Activated T-cell treated with anti-CD3 and anti-CD28 coated beads, Interleukin-2, amount 50 U/mL, for 48 hours (primary cell): ENCODE measurements at places on chromosomes 2 and 18.

DNA sequence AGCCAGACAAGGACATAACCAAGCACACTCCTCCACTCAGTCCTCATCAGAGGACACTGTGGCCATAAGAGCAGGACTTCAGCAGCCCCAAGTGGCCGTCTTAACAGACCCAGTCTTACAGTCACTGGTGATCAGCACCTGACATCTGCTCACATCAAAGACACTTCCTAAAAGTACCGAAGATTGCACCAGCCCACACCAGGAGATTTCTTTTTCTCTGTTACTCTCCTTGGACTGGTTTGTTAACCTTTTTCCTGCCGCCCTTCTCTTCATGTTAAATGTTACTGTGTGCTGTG is 44.1 kb downstream of the MRPS5 start:
- DNase-seq, result no peak

GRCh38 chr2:8545695-8546611 is 135.9 kb upstream of the ID2 start:
- DNase-seq, result no peak

- peak; percentile 64 for DNase-seq
These were observed 125.9 kb downstream of the ACOXL start for GRCh38 chr2:110858135-110858725.

DNA sequence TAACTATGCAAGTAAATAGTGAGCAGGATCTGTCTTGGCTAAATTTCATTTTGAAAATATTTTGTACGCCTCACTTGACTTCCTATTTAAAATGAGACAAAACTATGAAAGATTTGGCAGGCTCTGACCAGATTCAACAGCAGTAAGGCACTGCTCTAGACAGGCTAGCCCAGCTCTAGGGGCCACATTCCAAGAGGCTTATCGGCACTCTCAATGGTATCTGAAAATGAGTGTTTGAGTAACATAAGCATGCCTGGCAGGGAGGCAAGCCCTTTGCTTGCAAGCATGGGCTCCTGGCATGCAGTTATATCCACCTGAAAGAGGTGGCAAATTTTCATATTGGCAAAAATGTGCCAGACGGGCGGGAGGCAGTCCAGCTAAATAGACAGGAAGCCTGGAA is 10.5 kb downstream of the CAPN13 start:
- no peak for DNase-seq

GRCh38 chr2:158273791-158274190 is 172.1 kb downstream of the UPP2 start:
- DNase-seq, result no peak

GRCh38 chr18:10264260-10264659 is 190.2 kb upstream of the APCDD1 start:
- no peak for DNase-seq

DNA sequence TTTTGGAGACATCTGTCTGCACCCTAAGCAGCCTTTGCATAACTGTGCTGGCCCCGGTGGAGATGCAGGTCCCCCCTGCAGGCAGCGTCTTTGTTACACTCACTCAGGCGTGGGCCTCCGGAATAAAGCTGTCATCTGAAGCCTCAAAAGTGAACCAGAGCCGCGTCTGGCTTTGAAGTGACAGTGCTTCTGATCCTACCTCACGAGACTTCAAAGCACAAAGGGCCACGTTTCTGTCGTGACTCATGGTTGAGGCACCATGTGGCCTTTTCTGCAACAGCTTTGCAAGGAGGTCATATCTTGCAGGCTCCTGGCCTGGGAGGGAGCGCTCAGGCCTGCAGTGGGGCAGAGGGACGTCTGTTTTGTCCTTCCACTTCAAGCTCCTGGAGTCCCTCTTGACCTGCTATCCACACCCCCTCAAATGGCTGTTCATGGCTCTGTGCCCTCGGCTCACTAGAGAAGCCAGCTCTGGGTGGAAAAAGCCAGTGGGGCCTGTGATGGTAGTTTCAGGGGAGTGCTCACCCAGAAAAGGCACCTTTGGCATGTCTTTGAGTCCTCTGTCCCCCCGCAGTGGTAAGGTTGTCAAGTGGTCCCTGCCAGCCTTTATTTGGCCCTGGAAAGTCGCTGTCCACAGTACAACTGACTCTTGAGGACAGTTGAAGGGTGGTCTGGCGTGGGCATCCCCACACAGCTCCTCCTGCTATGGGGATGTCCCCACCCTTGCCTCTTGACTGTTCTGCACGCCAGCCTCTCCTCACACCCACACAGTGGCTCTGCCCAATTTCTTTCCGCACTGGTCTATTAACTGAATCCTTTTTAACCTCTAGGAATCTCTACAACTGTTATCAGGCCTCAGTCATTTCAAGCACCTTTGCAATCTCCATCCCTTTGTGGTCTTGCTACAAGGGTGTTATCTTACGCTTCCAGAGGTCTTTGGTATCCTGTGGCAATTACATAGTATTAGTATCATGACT is 19.3 kb downstream of the GPR55 start:
- peak; percentile 91 for DNase-seq

DNA sequence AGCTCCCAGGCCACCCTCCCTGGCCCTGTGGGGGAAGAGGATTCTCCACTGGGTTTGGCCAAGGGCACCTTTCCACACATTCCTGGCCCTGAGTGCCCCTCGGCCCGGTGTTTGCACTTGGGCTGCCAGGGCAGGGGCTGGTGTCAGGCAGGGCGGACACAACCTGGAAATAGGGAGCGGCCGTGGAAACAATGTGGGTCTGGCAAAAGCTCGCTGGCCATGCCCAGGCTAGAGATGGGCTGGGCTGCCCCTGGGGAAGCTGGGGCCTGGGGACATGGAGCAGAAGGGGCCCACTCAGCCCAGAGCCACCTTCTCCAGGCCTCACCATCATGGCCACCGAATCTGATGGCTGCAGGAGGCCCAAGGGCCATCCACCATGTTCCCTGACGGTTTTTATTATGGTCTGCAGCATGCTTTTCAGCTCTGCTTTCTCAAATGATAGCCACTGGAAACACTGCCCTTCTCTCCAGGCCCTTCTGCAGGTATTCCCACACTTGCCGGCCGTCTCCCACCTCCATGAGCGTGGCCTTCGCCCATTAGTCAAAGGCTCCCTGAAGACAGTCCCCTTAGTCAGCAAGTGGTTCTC is 275.1 kb downstream of the CYP26B1 start:
- no peak for DNase-seq

- no peak for DNase-seq
These were observed 5.7 kb upstream of the MBP start for GRCh38 chr18:77138270-77138669.

DNA sequence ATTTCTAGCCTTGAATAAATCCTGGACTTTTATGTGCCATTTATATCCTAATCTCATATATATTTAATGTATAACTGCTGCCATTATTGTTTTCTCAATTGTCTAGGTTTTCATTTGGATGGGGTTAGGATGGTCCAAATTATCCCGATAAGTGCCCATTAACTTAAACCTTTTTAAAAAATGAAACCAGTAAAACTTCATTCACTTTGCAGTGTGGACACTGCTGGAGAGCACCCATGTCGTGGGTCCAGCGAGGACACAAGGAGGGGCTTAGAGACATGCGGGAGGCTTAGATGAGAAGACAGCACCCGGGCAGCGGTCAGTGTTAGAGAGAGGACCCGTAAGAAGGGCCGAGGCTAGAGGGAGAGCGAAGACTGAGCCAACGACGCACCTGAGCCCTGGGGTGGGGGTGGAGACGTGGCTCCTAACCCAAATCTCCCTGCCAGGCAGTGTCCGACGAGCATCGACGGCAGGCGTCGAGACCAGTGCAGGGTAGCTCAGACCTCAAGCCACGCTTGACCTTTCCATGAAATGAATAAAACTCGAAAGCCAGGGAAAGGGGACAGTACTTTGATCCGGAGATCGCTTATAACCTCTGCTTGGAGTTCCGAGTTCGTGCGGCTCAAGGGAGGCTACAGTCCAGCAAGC is 9.0 kb upstream of the EN1 start:
- DNase-seq, result peak; percentile 20

- DNase-seq, result no peak
These were observed 430 bp downstream of the BIN1 start for GRCh38 chr2:127106457-127106990.

DNA sequence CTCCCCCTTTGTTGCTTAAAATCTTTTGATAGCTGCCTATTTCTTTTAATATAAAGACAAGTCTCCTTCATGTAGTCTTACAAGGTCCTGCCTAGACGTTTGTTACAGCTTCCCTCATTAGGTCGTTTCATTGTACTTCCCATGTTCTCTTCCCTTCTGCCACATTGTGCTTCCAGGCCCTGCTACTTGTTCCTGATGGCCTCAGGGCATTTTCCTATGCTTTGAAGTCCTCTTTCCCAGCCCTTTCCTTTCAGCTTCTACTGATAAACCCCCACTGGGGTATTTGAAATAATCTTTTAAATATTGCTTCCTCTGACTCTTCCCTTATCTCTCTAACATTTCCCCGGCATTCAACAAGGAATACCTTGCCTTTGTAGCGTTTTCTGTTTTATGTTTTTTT is 67.4 kb downstream of the UBE2E3 start:
- DNase-seq, result no peak

GRCh38 chr2:7203056-7203467 is 285.9 kb downstream of the RNF144A start:
- DNase-seq, result peak; percentile 55

GRCh38 chr18:76847916-76848315 is 25.6 kb downstream of the ZNF236 start:
- DNase-seq, result no peak

GRCh38 chr2:112572005-112572404 is 12.4 kb upstream of the CHCHD5 start:
- no peak for DNase-seq

- no peak for DNase-seq
These were observed 105.7 kb downstream of the CDH2 start for GRCh38 chr18:28071199-28071598.

DNA sequence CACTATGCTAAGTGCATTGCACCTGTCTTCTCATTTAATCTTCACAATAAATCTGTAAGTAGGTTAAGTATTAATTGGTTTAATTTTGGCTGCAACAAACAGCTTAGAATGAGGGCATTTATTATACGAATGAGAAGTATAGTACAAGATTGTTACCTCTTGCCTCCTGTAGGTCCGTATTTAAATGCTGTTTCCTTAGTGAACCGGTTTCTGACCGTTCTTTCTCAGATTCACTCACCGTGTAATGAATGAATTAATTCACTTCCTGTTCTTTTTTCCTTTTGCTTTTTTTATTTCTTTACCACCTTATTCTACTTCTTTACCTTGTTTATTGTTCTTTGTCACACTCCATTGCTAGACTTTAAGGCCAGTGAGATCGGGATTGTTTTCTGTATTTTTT is 153.8 kb upstream of the RASGRP3 start:
- DNase-seq, result no peak

GRCh38 chr2:201467666-201468065 is 16.1 kb downstream of the STRADB start:
- DNase-seq, result no peak

- DNase-seq, result no peak
These were observed 1682.3 kb upstream of the PIK3C3 start for GRCh38 chr18:40272630-40273231.

- DNase-seq, result no peak
These were observed 432.1 kb upstream of the ID2 start for GRCh38 chr2:8249769-8250168.

DNA sequence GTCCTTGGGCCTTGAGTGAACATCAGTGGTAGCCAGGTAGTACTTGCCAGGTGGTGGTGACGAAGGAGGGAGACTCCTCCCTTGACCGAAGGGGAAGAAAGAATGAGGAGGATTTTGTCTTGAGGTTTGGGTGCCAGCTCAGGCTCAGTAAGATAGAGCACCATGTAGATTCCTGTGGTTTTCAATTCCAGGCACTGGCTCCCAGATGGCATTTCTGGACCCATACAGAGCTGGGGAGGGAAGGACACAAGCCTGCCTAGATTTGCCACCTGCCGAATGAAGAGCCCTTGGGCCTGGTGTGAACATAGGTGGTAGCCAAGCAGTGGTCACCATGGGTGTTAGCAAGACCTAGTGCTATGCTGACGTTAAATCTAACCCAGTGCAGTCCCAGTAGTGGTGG is 108.8 kb upstream of the UBE2E3 start:
- no peak for DNase-seq

DNA sequence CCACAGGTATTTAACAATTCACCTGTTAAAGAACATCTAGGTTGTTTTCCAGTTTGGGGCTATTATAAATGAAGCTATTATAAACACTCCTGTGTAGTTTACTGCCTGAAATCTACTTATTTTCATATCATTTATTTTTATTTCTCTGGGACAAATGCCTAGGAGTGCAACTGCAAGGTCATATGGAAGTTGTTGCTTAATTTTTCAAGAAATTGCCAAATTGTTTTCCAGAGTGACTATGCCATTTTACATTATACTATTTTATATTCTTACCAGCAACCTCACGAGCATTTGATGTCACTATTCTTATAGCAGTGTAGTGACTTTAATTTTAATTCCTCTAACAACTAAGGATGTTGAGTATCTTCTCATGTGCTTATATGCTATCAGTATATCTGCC is 298.4 kb downstream of the EXOC6B start:
- DNase-seq, result no peak

GRCh38 chr2:231725476-231725875 is 17.2 kb downstream of the PTMA start:
- no peak for DNase-seq

GRCh38 chr2:97911206-97911921 is 84.4 kb downstream of the TMEM131 start:
- no peak for DNase-seq

- no peak for DNase-seq
These were observed 836.9 kb upstream of the CELF4 start for GRCh38 chr18:38402509-38402908.

DNA sequence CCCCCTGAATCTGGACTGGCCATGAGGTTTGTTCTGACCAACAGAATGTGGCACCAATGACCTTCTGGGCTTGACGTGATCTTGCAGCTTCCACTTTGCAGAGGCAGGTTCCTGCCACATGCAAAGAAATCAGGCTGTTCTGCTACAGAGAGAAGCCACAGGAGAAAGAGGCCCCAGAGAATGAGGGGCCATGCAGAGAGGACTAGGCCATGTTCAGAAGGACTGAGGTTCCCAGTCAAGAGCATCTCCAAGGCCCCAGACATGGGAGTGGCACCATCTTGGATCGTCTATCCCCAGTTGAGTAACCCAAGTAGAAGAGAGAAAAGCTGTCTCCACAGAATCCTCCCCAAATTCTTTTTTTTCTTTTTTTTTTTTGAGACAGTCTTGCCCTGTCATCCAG is 131.1 kb downstream of the ZBTB7C start:
- no peak for DNase-seq

DNA sequence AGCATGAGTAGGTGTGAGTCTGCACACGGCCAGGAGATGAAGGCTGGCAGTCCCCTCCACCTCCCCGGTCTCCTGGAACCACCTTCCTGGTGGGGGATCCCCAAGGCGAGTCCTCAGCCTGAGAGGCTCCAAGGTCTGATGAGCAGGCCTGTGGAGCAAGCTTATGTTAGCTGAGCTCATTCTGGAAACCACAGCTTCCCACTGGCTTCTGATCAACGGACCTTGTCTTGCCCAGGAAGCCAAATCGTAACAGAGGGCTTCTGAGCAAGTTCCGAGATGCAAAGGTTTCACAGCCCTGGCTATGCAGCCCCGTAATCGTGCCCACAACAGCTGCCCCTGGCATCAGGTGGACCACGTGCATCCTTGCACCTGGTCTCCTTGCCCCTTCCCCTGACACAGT is 28.8 kb upstream of the GPR55 start:
- DNase-seq, result no peak

GRCh38 chr2:124882423-124882822 is 857.3 kb downstream of the CNTNAP5 start:
- no peak for DNase-seq
